Right ventricle myocardium superior (tissue), 1 donor: ENCODE measurements at places on chromosomes 1 and 21. TPM values are rescaled to one million over a fixed set of nuclear protein-coding genes. Genes with fewer than 3 reads are reported as not detected.
A peak's percentile ranks its signal among the peaks of the same experiment; 100 is the strongest.

Gene SYT14
- not detected for total RNA-seq

- DNase-seq, result peak; percentile 80
Observed at GRCh38 chr1:155078469-155079209, at the start of gene EFNA3. EFNA3 (plus strand) TSS chr1:155078837; CDS start chr1:155078942, 105 bp downstream.

- DNase-seq, result no peak
Observed at GRCh38 chr1:73401666-73402065, 796.3 kb downstream of the LRRIQ3 start.

GRCh38 chr21:32412162-32413014, at the start of gene EVA1C:
EVA1C (plus strand) TSS chr21:32412706; CDS start chr21:32412854, 148 bp downstream.
- peak; percentile 84 for DNase-seq

- DNase-seq, result no peak
Observed at GRCh38 chr1:79295967-79296366, 289.4 kb upstream of the ADGRL4 start.

GRCh38 chr1:24022581-24023361, 42.6 kb upstream of the SRSF10 start:
- DNase-seq, result no peak

DNA sequence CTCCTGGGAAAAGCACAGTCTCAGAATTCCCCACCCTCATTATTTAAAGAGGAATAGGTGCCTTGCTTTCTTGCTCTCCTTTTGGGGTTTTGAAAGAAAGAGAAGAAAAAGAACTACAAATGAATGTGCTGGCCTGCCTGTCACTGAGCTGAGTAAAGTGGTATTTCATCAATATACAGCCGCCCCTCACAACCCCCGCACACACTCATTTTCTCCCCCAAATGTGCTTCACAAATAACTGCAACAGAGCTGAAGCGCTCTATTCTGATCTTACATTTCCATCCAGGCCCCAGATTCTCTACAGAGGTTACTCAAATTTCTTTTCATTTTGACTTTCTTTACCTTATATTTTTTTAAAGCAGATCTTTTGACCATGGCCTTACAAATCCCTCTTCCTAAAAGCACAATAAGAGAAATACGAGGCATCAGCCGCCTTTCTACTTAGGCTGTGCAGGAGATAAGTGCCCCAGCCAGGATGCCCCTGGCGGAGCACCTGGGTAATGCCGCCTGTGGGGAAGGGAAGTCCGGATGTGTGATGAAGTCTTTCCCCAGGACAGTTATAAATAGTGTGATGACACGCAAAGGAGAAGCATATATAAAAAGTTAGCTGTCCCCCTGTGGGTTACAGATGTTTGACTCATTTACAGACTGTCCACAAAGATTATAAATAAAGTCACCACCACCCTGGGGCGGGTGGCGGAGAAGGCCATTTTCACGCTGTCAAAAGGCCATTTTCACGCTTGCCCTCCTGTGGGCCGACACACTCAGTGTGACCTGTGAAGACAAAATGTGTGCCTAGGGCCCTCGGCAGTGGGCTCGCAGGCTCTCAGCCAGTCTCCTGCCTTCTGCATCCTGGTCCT, 6.5 kb downstream of the KCNN3 start:
- no peak for DNase-seq

DNA sequence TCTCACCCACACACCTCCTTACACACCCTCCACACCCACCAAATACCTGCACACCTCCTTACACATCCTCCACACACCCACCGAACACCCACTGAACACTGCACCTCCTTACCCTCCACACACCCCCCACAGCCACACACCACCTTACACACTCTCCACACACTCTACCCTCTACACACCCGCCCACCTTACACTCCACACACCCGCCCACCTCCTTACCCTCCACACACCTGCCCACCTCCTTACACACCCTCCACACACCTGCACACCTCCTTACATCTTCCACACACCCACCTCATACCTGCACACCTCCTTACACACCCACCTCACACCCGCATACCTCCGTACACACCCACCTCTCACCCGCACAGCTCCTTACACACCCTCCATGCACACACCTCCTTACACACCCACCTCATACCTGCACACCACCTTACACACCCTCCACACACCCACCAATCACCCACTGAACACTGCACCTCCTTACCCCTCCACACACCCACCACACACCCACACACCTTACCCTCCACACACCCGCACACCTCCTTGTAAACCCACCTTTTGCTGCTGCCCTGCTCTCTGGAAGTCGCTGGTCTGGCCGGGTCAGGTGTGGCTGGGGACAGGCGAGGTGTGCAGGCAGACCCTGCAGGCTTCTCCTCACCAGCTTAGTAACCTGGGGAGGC, 38.5 kb downstream of the COQ8A start:
- DNase-seq, result no peak

DNA sequence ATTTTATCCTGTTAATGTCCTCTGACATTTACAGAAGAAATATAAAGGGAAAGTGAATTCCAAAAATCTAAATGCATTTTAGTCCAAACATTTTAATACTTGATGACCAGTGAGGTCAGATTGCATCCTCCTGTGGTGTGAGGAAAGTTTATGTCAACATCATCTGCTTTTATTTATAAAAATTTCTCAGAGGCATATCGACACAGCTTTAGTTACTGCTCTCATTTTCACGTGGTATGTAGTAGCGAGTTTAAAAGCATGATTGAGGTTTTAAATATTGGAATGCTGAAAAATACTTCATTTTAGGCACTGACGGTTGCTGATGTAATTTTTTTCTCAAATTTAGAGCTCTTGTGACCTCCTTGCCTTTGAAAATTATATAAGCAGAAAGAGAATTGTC, 234.8 kb downstream of the HMCN1 start:
- no peak for DNase-seq

DNA sequence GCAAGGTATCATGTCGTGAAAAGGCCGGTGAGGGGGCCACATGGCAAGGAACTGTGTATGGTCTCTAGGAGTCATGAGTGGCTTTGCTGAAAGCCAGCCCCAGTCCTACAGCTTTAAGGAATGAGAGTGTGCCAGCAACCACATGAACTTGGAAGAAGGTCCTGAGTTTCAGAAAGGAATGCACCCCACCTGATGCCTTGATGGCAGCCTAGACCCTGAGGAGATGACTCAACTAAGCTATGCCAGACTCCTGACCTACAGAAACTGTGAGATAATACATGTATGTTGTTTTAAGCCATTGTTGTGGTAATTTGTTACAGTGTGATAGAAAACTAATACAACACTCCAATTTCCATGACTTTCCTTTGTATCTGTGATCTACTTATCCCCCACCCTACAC, 33.5 kb upstream of the AKT3 start:
- DNase-seq, result no peak

DNA sequence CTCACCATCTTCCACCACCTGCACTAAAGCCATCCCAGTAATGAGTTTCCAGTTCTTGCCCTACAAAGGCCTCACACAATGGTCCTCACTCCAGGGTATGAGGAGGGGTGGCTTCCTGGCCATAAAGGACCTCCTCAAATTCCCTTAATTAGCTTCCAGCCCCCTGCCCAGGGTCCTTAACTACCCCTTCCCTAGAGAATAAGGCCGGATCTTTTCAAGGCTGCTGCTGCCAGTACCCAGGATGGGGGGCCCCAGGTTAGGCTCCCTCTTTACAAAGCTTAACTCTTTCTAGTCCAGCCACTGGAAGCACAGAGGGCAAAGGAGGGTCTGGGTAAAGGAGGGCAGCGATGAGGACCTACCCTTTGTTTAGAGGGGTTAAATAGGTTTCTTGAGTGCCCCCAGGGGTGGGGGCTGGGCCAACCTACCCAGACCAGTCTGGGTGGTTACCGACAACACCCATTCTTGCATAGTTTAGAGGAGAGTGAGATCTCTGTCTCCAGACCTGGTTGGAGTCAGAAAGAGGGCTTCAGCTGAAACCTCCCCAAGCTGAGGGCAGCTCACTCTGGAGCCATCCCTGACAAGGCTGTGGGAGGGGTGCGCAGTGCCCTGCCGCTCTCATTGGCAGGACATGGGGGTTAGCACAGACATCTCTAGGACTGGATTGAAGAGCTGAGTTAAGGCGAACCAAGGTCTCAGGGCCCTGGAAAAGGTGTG, 7.1 kb downstream of the BLACAT1 start:
- DNase-seq, result no peak

DNA sequence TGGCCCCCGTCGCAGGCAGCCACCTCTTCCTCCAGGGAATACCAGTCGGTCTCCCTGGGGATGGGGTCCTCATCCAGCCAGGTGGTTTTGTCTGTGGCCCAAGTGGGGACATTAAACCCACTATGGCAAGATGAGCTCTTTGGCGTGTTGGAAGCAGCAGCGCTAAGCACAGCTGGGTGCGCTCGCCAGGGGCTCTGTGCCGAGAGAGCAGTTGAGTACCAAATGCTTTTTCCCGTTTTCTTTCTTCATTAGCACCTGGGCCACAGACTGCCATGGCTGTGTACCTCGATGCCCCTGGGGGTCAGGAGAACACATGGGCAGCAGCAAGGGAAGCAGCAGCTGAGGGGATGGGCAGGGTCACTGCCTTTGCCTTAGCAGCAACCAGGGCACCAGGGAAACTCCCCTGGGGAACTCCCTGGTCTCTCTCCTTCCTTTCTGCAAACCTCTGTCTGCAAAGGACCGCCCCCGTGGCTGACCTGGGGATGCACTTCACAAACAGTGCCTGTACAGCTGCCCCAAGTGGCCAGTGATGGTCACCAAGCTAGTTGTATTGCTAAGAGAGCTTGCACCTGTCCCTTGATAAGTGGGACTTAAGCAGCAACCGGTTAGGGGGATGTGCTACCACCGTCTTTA, 31.1 kb downstream of the EDARADD start:
- no peak for DNase-seq

- DNase-seq, result no peak
Observed at GRCh38 chr1:5250336-5250735, 595.9 kb downstream of the AJAP1 start.

GRCh38 chr1:77014073-77014788, 147.0 kb downstream of the ST6GALNAC5 start:
- no peak for DNase-seq

DNA sequence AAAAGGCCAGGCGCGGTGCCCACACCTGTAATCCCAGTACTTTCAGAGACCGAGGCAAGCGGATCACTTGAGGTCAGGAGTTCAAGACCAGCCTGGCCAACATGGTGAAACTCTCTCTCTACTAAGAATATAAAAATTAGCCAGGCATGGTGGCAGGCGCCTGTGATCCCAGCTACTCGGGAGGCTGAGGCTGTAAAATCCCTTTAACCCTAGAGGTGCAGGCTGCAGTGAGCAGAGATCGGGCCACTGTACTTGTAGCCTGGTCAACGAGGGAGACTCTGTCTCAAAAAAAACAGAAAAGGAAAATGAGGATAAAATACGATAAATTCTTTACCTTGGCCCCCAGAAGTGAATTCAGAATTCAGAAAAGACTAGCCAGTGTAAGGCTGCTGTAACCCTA, 1.6 kb downstream of the TMEM50B start:
- no peak for DNase-seq
